ENCODE measurements at places on chromosomes 16 and 17. TPM values are rescaled to one million over a fixed set of nuclear protein-coding genes. Genes with fewer than 3 reads are reported as not detected.

The CEP295NL gene
- total RNA-seq, result 0.19 TPM

DNA sequence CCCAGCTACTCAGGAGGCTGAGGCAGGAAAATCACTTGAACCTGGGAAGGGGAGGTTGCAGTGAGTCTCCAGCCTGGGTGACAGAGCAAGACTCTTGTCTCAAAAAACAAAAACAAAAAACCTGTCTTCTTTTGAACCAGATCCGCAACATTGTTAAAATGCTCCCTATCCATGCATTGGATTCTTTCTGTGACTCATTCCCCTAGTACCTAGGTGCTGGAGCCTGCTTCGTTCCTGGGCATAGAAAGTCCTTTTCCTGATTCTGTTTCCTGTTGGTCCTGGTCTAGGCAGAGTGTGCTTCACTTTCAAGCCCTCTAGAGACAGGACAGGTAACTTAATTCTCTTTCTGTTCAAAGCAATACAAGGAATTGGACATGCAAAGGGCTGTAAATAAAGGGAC is 5.2 kb downstream of the EPN2 start:
- DNase-seq, result no peak

GRCh38 chr17:9987779-9988585 is 82.9 kb upstream of the RCVRN start:
- no peak for DNase-seq

The JPH3 gene
- total RNA-seq, result 0.07 TPM

DNA sequence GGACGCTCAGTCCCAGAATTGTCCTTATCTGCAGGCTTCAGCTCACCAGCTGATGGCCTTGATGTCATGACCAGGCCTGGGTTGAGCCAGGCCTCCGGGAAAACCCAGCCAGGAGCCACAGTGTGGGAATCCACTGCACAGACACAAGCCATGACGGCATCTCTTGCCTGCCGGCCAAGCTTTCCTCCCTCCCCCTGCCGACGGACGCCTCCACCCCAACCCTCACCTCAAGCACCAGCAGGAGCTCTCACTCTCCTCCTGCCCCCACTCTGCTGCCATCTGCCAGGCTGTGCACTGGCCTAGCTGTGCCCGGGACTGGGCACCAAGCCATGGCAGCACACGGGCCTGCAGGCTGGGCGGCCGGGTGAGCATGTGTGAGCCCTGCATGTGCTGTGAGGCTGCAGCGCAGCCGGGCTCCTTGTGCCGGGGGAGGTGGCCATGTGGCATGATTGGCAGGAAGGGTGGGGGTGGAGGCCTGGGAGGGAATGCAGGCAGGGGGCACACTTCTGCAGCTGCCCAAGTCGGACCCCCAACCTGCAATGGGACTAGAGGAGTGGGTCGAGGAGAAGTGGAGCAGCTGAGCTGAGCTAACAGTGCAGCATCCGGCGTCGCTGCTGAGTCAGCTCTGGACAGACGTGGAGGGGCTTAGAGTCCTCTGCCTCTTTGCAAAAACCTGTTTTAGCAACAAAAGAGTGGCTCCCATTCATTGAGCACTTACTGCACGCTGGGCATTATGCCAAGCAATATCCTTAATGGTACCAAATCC is 268.5 kb downstream of the CBLN1 start:
- no peak for DNase-seq

The MYH13 gene
- not detected for total RNA-seq

DNA sequence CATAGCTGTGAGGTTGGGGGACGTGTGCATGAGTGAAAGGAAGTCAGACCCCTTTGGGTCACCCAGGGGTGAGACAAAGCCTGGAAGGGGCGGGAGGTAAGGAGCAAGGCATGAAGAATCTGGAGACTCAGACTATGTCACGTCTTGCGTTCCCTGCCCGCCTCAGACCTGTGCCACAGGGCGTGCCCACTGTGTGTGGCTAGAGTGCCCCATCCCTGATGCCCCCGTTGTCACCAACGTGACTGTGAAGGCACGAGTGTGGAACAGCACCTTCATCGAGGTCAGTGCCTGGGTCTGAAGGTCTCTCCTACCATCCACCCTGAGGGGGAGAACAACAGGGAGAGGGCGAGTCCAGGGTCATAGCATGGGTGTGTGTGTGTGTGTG is 15.1 kb upstream of the PDK2 start:
- DNase-seq, result peak; percentile 47

DNA sequence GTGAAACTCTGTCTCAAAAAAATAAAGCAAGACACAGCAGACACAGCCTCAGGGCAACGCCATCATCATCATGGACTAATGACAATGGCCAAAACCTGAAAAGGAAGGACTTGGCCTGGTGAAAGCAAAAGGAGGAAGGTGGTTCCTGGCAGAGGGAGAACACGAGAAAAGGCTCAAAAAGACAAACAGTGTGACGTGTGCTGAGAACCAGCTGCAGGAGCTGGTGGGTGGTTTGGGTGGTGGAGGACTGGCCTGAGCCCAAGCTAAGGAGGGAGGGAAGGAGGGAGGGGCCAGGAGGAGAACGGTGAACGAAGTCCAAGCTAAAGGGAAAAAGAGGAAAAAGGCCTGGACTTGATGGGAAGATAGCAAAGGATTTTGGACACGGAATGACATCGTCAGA is 85.1 kb downstream of the SLC39A11 start:
- DNase-seq, result no peak

- DNase-seq, result no peak
Observed at GRCh38 chr16:17307504-17307903, 163.3 kb downstream of the XYLT1 start.

Measured in right lobe of liver (tissue), 6 donors.